ENCODE measurements at places on chromosomes 4 and X.

DNA sequence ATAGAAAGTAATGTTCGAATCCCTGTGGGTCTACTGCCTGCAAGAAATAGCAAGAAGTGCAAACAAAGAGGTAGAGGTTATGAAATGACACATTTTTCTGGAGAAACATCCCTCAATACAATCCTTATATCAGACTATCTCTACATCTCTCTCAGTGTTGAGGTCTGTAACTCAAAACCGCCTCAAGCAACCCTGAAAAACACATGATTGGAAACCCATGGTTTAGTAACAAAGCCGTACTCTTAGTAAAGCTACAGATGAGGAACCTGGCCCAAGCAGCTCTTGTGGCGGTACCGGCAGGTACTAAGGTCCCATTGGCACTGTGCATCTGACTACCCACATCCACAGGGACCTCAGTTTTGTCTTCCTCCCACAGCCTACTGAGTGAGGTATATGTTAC is 53.9 kb downstream of the IRF2 start:
- DNase-seq = no peak

DNA sequence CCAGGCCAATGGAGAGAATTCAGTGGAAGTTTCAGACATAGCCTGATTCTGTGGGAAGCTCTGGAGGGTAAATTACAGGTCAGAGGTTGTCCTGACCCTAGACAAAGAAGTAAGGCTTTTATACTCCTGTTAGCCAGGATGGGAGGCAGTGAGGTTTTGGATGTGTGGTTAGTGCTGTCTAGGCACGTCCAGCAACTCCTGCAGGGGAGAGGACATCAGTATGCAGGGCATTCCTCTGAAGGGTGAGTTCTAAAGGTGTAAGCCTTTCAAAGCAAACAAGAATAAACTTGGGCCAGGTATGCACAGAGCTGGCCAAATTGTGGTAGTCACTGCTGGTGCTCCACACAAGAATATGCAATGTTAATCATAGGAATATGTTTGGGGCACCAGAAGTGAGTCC is 562.5 kb downstream of the CCSER1 start:
- no peak for DNase-seq

DNA sequence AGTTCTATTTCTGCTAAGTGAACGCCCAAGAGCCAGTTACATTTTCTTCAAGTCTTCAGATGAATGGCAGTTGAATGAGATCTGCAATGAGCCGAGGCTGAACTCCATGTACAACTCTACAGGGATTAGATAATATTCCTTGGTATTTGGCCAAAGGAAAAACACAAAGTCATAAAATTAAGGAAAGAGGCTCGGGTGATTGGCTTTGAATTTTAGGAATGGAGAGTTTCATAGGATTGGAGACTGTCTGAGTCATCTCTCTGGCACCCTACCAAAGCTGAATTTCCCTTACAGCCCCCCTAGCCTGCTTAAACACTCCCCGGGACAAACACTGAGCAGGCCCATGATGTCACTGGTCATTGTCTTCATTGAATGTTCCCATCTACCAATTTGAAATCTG is 188.0 kb upstream of the C1QTNF7 start:
- no peak for DNase-seq

- no peak for DNase-seq
Measured at GRCh38 chr4:93184053-93184452, 644.5 kb upstream of the ATOH1 start.

DNA sequence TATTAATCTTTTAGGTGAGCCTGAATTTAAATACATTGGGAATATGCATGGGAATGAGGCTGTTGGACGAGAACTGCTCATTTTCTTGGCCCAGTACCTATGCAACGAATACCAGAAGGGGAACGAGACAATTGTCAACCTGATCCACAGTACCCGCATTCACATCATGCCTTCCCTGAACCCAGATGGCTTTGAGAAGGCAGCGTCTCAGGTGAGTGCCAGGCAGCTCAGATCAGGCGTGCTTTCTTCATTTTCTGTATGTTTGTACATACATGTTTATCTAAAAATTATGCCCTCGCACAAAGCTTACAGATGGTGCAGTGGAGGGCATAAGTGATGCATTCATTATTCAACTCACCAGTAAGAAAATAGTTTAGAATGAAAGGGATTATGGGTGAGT is 85.6 kb downstream of the CPE start:
- DNase-seq = no peak

- DNase-seq = no peak
Measured at GRCh38 chr4:14888790-14889572, 113.3 kb upstream of the CPEB2 start.

DNA sequence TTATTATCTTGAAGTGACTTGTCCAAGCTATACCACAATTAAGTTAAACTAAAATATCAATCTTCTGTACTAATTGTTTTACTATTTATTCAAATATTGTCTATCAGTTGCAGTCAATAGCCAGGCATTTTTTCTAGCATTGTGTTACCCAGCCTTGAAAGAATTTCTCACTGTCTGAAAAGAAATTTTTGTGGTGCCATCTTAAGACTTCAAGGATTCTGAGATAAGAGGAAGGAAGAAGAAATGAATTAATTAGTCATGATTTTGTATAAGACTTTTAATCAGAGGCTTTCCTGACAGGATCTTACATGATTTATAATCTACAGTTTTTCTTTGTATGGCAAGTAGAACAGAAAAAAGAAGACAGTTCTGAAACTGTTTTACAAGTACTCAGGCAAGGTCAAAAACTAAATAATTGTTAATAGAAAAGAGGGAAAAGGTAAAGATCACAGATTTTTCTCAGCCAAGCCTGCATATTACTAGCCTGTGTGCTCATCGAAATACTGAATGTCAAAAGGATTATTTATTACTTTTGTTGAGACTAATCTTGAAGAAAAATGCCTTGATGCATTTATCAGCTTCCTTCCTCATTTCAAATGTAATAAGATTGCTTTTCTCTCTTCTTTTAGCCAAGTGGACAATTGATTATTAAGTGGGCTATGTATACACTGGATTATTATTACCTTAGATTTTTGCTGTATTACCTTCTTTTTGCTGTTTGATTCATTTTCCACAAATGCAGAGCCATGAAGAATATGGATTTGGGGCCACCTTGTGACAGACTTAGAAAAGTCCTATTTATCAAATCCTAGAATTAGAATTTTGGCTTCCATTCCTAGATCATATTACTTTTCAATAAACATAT is 53.8 kb downstream of the CXCL1 start:
- no peak for DNase-seq

DNA sequence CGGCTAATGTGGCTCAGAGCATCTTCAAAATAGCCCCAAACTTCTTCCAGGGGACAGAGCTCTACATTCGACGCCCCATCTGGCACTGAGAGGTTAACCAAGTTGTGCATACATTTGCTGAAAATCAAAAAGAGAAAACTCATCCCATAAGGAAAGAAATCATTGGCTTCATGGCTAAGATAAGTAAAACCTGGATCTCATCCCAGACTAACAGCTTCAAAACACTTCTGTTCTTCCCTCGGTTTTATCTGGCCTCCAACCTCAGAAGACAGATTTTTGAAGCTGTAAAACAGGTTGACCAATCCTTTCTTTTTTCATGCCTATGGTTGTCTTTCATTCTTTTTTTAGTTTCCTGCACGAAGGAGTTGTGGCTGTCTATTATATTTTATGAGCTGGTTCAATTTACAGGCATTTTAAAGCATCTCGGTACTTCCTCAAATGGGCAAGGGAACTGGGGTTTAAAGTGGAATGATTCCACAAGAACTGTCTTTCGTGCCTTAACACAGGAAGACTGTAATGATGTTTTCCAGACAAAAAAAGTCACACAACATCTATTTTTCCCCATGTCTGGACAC is 107.6 kb downstream of the DLG3 start:
- no peak for DNase-seq

GRCh38 chrX:46407036-46407752 is 138.0 kb downstream of the ZNF674 start:
- DNase-seq = no peak

GRCh38 chr4:24910499-24910898 is 2.3 kb downstream of the CCDC149 start:
- no peak for DNase-seq

DNA sequence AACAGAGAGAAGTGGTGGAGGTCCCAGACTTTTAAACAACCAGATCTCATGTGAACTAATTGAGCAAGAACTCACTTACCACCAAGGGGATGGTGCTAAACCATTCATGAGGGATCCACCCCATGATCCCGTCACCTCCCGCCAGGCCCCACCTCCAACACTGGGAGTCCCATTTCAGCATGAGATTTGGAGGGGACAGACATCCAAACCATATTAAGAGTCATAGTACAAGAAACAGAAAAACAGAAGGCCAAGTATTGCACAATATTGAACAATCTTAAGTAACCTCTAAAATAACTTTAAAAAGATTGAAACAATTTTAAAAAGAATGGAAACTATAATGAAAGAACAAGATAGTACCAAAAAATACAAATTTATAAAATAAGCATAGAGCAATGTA is 110.0 kb downstream of the CBR4 start:
- DNase-seq = no peak

GRCh38 chr4:15963001-15963451 is at the start of gene FGFBP2:
Gene FGFBP2, minus strand, starts transcription at chr4:15963175. Its CDS starts 46 bp downstream, at chr4:15963129.
- no peak for DNase-seq

DNA sequence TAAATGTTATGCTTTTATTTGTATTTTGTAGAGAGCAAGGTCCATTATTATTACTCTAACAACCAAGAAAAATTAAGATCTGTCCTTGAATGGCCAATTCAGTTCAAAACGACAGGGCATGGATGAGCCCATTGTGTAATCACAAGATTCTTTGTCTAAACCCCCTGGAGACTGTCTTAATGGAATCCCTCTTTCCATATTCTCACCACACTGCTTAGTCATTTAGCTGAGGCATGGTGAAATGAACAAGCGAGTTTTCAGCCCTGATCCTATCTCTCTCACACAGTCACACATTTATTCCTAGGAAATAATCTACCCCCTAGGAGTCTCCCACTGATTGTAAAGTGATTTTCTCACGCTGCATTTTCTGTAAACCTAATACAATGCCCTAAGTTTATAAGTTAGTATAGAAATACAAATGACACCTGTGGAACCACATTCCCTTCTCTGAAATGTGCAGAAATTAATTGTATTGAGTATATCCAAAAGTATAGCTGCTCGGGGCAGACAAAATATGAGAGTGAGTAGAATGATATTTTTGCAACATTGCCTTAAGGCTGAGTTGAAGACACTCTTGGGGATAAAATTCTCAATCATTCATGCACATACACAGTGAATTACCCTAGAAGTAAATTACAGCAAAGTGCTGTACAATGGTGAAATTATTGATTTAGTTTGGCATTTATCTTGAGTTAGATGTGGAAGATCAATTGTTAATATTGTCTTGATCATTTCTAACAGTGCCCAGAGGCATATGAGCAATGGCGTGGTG is 119.7 kb upstream of the PCDH7 start:
- DNase-seq = no peak

- DNase-seq = no peak
Measured at GRCh38 chr4:2402048-2402842, 16.2 kb downstream of the ZFYVE28 start.

GRCh38 chrX:135432881-135433521 is 11.3 kb downstream of the SMIM10L2A start:
- no peak for DNase-seq

- DNase-seq = no peak
Measured at GRCh38 chr4:174808119-174808518, 20.9 kb downstream of the GLRA3 start.

- DNase-seq = peak; percentile 16
Measured at GRCh38 chrX:65750674-65751469, 83.4 kb downstream of the MSN start.

DNA sequence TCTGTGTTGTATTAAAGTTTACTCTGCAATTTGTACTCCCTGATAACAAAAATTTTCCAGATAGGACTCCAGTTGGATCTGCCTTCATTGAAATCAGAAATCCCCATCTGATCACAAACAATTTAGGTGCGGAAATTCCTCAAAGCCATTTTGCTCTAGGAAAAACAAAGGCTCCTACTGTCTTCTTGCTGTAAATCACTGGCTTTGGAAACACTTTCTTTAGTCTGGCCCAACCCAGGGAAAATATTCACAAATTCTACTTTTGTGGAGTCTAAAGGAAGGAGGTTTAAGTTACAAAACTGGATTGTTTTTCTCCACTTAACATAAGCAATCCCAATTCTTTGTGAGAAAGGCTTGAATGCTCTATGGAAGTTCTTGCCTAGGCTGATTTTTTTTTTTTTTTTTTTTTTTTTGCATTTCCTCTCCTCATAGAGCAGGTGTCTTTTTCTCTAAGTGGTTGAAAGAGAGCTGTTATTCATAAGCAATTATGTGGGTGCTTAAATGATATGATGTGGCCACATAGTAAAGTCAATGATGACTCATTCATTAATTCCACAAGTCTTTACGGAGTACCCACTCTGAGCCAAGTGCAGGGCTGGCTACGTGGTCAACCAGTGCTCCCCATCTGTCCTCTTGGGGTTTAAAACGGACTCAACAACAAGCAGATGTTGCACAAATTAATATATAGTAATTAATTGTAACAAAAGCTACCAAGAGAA is 261.4 kb downstream of the LDB2 start:
- no peak for DNase-seq

GRCh38 chr4:164536814-164537213 is 217.1 kb upstream of the SMIM31 start:
- DNase-seq = no peak

- DNase-seq = no peak
Measured at GRCh38 chrX:23383411-23383810, 48.8 kb downstream of the PTCHD1 start.

GRCh38 chr4:128333309-128334018 is 45.9 kb upstream of the PGRMC2 start:
- no peak for DNase-seq

DNA sequence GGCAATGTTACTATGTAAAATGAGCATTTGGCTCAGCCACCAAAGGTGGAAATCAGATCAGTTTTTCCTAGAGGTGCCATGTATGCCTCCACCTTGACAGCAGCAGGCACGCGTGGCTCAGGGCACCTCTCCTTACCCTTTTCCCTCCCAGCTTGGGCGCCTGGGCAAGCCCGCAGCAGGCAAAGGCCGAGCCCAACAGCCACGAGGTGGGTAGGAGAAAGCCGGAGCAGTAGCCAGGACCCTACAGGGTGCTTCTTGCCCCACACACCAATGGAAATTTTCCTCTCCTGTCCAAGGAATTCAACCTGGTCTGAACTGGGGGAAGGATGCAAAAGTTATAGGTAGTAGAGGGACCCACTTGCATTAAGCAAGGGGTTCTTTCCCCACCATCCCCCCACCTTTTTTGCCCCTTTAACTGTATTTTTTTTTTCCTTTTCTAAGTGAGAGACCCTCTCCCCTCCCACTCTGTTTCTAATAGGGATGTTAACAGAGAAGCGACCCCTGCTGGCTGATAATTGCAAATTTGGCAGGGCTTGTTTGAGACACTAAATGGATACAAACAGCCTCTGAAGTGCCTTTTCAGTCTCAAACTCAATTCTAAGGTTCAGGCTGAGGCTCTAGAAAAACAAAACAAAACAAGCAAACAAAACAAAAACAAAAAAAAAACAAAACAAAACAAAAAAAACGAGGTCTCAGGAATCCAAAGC is 895.1 kb downstream of the PCDH18 start:
- no peak for DNase-seq

DNA sequence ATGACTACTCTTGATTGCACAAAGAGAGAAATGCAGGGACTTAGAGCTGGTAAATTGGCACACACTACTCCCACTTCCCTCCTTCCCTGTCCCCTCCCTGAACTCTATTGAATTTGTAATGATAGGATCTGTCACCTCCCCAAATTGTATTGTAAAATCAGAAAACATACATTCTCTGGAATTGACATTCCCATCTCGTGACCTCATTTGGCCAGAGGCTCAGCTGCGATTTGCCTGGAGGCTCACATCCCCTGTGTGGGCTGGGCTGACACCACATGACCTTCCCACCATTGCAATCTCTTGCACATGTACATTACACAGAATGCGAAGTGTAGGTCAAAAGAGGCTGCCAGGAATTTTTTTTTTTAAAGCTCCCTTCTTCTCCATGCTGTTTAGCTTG is 172.1 kb downstream of the MID1IP1 start:
- DNase-seq = no peak
